ENCODE measurements at places on chromosomes 7 and 10.

GRCh38 chr7:128102490-128103291 lies 71.5 kb upstream of the LRRC4 start:
- no peak for DNase-seq

DNA sequence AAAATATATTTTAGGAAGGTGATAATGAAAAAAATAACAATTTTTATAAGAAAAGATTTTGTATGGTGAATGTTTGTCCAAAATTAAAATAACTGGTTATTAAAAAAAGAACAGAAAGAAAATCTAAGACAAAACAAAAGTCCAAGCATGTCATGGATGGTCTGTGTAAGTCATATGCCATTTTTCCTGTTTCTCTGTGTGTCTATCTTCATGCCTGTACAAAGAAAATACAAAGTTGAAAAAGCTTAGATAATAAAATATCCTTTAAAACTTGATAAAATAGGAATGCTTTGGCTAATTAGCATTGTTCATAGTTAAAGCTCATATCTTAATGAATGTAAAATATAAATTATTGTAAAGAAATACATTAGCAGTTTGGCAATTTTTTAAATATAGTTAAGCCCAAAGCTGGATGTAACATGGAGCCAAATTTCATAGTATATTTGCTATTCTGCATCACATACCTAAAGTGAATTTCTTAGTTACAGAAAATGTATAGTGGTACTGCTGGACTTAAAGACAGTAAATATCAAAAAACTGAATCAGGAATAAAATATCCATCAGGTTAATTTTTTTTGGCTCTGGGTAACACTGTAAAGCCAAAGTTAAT lies 661.1 kb downstream of the PCDH15 start:
- DNase-seq = no peak

GRCh38 chr7:84236398-84236797 lies 41.8 kb upstream of the SEMA3A start:
- DNase-seq = no peak

DNA sequence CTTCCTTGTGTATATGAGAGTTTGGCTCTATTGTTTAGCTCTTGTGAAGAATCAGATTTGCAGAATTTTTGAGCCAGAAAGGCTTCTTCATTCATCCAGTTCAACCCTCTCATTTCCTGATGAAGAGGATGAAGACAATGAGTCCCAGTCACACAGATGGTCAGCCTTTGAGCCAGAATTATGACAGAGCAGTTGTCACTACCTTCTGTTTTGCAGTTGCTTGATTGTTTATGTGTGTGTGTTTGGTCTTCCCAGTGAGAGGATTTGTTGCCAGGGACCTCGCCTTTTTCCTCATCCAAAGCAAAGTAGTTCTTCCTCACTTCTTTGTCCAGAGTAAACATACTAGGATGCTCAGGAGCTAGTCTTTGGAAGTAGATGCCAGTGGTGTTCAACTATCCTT lies 15.6 kb downstream of the MDFIC start:
- DNase-seq = no peak

GRCh38 chr10:31838065-31838464 lies 90.6 kb downstream of the ARHGAP12 start:
- no peak for DNase-seq

DNA sequence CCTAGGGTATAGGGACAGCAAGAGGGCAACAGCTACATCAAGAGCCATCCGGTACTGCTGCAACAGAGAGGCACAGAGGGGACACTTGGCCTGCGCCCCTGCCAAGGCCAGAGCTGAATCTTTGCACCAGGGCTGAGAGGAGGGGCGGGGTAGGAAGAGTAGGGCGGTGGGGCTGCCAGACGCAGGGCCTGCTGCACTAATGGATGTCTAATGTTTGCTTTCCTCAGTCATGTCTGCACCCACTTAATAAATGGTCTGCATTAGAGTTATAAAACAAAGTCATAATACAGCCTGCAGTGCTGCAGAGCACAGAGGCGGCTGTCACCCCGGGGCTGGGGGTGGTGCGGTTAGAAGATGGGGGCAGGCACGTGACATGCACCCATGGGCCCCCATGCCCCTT lies 42.2 kb upstream of the SLC29A3 start:
- no peak for DNase-seq

GRCh38 chr10:5830629-5831445 lies 17.6 kb upstream of the GDI2 start:
- DNase-seq = no peak

Data from activated CD4-positive, alpha-beta T cell treated with anti-CD3 and anti-CD28 coated beads, Interleukin-2, amount 50 U/mL, for 1 hour (primary cell).